ENCODE measurements at places on chromosomes 3 and 15.

DNA sequence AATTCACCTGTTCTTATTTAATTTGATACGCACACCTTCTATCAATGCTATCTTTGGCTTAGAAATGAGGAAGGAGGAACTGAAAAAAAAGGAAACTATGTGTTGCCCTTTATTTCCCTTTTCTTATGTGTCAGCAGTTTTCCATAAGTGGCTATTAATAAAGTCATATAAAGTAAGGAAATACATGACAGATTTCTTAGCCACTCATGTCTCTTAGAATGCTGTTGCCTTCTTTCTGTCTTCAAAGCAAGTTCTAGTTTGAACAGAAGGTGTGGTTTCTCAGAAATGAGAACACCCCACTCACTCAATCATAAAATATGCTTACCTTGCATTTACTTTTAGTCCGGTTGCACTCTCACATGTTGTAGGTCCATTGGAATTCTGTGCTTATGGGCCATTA is 640.5 kb upstream of the GRM7 start:
- no peak for DNase-seq

- DNase-seq: no peak
Observed at GRCh38 chr15:43278869-43279268, 12.1 kb upstream of the TGM5 start.

DNA sequence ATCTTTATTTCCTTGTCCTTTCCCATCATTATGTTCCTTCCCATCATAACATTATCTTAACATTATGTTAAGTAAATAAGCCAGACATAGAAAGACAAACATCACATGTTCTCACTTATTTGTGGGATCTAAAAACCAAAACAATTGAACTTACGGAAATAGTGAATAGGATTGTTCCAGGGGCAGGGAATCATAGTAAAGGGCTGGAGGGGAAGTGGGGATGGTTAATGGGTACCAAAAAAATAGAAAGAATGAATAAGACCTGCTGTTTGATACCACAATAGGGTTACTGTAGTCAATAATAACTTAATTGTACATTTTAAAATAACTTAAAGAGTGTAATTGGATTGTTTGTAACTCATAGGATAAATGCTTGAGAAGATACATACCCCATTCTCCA is 36.7 kb upstream of the MBNL1 start:
- no peak for DNase-seq

GRCh38 chr3:127639173-127640041 is 10.4 kb downstream of the PODXL2 start:
- no peak for DNase-seq

- no peak for DNase-seq
Observed at GRCh38 chr3:162534431-162534830, 1037.8 kb downstream of the OTOL1 start.

DNA sequence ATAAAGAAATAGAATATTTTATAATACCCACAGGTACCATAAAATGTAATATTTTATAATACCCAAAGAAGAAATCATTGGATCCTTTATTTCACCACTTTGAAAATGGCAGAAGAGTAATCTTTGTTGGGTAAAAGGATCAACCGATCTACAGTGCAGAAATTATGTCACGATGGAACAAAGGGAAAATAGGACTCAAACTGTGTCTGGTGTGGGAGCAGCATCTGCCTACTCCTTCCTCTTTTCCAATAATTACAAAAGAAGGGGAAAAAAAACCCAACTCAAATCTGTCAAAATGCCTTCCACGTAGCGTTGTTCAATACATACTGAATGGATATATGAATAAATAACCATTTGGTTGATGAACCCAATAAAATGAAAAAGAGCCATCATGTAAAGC is 492.6 kb upstream of the TBL1XR1 start:
- no peak for DNase-seq

- DNase-seq: no peak
Observed at GRCh38 chr3:43892526-43892925, 201.8 kb downstream of the ABHD5 start.

DNA sequence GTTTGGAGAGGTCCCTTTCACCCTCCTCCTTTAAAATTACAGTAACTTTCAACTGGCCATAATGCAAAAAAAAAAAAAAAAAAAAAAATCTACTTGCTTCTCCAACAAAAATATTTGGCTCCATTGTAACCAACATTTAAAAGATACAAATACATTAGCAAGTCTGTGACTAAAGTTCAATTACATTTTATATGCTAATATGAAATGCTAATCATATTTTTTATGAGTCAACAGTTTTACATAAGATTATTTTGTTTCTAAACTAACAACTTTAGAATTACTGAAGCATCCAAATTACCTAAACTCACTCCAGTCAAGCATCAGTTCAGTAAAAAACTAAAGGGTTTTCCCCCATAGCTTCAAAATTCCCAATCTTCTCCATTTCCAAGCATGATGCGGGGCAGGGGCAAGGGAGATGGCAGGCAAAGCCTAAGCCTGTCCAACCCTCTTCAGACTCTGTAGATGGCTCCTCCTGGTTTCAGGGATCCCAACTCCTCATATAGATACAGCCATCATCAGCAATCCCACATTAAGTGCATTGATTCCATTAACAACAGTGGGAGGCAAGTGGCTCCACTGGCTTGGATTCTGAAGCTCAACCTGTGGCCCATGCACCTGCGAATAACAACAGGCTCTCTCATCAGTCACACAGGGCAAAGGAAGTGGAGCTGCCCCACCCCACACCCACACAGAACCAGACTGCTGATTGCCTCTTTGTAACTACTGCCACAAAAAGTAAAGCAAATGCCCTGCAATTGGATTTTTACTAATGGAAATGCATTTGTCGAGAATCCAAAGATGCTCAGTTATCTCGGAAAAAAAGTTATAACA is 15.0 kb downstream of the SFMBT1 start:
- DNase-seq: no peak

DNA sequence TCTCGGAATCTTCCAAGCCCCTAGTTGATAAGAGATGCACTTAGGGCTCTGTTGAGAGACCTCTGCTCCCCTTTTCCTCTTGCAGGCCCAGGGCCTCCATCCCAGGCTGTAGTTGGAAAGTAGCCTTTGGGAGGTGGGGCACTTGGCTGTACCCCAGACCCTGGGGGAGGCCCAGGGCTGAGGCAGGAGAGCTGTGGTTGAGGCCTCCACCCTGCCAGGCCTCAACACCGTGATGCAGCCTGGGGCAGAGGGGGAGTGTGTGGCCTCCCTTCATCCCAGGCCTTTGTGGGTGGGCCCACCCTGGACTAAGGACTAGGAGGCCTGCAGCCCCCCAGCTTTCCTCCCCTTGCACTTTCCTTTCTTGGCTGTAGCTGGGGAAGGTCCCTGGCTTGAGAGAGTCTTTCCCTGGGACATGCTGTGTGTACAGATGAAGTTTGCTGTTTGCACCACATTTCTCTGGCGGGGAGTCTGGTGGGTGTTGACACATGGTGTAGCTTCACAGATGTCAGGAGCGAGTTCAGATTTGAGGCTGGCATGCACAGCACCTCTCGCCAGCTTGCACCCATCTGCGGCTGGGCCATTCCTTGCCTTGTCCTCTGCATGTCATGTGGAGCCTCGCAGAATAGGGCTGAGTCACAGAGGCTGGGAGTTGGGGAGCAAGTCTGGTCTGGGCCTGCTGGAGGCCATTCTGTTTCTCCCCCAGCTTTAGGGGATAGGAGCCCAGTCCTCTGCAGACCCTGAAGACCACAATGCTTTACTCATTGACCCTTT is 13.7 kb downstream of the PLEKHO2 start:
- DNase-seq: no peak

- peak; percentile 50 for DNase-seq
Observed at GRCh38 chr3:56291244-56291680, 177.0 kb downstream of the ERC2 start.

DNA sequence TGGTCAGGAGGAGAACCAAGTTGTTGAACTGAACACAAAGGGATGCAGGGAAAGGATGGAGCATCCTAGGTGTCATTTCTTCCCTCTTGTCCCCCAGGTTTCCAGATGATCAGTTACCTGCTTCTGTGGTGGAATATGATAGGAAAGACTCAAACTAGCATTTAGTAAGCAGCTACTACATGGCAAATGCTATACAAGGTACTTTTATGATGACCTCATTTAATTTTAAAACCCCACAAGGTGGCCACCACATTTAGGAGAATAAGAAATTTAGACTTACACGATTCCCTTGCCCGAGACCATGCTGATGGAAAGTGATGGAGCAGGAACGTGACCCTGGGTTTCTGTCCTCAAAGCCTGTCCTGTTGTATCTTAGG is 40.9 kb downstream of the CCR4 start:
- no peak for DNase-seq

GRCh38 chr3:115270849-115271248 is 123.8 kb upstream of the ZBTB20 start:
- DNase-seq: no peak
